Cortex of kidney (tissue), 1 donor: ENCODE measurements at places on chromosomes 2 and 18.

GRCh38 chr18:6666012-6666685 is 63.4 kb upstream of the ARHGAP28 start:
- DNase-seq, result no peak

- no peak for DNase-seq
Observed at GRCh38 chr2:241849616-241850543, 8.8 kb downstream of the PDCD1 start.

GRCh38 chr2:150677551-150677950 is 190.1 kb upstream of the RND3 start:
- no peak for DNase-seq

DNA sequence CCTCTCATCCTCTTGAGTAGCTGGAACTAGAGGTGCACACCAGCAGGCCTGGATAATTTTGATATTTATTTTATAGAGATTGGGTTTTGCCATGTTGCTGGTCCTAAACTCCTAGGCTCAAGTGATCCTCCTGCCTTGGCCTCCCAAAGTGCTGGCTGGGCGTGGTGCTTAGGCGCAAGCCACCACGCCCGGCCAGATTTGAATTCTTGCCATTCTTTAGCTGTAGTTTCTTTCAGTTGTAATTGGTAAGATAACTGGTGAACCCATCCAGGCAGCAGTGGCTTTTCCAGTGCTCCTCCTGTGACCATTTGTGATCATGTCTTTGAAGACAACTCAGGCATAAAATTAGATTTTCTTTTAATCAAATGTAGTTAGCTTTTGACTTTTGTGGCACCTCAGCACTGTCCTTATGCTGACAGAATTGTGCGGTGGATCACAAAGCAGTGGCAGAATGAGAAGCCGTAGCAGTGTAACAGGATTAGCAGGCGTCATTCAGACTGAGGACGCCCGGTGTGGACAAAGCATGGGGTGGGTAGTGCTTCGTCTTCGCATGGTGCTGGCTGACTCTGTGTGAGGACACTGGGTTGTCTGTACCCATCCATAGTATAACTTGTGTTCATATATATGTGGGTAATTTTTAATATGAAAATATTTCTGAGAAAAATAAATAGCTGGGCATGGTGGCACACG is 30.0 kb upstream of the TOGARAM2 start:
- no peak for DNase-seq

DNA sequence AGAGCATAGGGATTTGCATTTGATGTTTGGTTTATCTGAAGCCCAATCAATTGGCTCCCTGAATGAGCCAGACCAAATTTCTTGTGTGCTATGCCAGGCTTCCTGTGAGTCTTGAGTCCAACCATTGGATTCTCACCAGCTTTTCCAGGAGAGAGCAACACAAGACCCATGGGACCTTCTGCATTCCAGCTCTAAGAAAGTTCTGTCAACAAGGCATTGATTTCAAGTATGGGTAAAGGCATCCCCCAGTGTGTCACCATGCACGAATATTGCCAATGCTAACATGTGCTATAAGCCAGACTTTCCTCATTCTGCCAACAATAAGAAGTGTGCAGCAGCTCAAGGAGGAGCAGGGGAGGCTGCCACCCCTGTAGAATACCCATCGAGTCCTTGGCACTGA is 266.6 kb downstream of the ETAA1 start:
- DNase-seq, result no peak

GRCh38 chr2:129318581-129319421 is 660.7 kb upstream of the RAB6C start:
- DNase-seq, result no peak

DNA sequence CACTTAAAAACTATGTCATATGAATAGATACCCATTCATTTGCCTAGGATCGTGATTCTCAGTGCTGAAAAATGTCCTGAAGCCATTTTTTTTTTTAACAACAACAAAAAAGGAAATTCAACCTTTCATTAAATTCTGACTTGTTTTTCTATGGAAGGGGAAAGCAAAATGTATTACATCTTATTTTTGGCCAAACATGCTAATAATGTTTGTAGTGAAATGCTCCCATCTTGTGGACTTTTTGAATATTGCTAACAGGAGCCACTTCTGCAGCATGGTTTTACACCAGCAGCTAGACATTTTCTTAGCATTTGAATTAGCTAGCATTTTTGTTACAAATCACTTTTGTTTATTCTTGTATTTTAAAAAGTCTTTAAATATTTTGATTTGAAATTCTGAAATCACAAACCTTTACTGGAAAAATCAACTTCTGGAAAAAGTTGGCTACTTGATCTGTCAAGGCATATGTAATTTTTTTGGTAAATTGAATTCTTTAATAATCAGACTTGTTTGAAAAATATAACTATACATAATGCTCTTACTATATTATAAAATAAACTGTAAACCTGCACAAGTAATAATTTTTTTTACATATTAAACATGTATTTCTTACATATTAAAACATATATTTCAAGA is 75.8 kb downstream of the KIDINS220 start:
- DNase-seq, result no peak

DNA sequence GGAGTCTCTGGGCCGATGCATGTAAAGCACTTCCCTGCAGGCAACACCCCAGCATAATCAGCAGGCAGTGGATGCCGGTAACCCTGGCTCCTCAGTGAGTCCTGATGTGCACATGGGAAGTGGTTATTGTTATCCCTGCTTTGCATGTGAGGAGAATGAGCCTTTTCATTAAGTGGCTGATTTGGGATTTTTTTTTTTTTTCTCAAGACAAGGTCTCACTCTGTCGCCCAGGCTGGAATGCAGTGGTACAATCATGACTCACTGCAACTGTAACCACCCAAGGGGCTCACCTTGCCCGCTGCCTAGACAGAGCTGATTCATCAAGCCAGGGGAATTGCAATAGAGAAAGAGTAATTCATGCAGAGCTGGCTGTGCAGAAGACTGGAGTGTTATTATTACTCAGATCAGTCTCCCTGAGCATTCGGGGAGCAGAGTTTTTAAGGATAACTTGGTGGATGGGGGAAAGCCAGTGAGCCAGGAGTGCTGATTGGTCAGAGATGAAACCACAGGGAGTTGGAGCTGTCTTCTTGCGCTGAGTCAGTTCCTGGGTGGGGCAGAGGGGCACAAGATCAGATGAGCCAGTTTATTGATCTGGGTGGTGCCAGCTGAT is 95.4 kb downstream of the SOCS6 start:
- DNase-seq, result no peak

DNA sequence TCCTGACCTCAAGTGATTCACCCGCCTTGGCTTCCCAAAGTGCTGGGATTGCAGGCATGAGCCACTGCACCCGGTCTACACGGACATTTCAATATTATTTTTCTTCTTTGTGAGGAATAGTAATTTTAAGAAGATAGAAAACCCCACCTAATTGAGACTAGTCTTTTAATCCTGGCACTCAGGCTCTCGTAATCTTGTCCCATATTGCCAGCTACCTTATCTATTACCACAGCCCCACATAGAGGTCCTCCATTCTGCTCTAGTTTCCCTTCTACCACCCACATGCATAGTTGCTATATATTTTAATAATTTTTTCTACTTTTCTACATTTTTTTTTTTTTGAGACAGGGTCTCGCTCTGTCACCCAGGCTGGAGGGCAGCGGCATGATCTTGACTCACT is 9.5 kb upstream of the USP14 start:
- DNase-seq, result no peak

- DNase-seq, result no peak
Observed at GRCh38 chr2:183426825-183427224, 302.6 kb downstream of the NUP35 start.

GRCh38 chr2:121037480-121037879 is 247.5 kb downstream of the TFCP2L1 start:
- DNase-seq, result no peak

DNA sequence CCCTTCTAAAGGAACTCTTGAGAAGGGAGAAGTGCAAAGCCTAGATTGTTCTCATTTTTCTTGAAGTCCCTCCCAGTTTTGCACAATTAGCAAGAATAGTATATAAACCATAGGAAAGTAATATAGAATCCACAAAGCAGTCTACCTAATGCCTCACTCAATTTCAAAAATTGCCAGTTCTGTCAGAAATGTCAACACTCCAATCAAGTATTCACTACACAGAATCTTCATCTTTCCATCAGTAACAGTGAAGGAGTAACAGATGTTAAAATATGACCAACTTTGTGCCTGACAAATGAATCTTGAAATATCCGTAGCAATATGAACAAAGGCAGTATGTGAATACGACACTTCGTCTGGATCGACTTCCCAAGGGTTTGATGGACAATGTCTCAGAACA is 56.3 kb downstream of the RBMS1 start:
- DNase-seq, result no peak

- DNase-seq, result no peak
Observed at GRCh38 chr18:70037431-70038061, 89.9 kb upstream of the CD226 start.

- DNase-seq, result no peak
Observed at GRCh38 chr2:218962859-218963492, 3.5 kb downstream of the CDK5R2 start.

DNA sequence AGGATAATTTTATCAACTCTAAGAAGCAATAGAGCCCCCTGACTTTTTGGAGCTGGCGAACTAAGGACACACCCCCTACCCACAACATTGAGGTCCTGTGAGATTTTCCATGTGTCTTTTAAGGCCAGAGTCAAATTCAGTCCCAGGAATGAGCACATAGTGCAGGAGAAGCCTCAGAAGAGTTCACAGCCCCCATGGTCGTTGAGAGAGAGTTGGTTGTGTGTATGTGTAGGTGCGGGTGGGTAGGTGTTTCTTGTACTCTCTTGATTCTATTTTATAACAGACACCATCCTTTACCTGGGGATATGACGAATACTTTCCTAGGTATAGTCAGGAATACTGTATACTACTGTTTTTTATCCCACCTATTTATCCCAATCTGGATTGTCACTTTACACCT is 8.6 kb downstream of the LRATD1 start:
- DNase-seq, result no peak

DNA sequence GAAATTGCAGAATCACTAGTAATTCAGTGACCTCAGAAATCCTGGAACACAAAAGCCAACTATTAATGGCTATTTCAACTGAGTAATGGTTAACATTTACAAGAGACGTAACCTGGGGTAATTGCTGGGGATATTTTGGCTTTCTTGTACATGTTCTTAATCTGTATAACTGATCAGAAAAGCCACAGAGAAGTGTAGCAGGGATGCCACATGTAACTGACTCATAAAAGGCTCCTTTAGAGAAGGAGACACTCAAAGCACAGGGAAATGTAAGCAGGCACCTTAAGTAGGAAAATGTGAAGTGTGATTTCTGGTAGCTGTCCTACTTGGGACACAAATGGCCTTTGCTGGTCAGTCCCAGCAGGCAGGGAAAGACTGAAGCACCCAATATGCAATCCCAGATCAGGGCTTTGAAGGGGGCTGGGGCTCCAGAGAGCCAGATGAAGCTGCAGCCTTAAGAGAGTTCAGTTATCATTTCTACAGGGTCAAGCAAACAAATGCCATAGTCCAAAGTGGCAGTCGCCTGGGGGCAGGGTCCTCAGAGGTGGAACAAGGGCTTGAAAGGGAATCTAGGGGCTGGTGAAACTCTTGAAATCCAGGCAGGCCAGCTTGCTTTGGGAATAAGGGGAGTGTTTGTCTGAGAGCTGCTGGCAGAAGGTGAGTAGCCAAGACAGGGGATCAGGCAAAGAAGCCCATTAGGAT is 7.2 kb upstream of the SPOPL start:
- no peak for DNase-seq

DNA sequence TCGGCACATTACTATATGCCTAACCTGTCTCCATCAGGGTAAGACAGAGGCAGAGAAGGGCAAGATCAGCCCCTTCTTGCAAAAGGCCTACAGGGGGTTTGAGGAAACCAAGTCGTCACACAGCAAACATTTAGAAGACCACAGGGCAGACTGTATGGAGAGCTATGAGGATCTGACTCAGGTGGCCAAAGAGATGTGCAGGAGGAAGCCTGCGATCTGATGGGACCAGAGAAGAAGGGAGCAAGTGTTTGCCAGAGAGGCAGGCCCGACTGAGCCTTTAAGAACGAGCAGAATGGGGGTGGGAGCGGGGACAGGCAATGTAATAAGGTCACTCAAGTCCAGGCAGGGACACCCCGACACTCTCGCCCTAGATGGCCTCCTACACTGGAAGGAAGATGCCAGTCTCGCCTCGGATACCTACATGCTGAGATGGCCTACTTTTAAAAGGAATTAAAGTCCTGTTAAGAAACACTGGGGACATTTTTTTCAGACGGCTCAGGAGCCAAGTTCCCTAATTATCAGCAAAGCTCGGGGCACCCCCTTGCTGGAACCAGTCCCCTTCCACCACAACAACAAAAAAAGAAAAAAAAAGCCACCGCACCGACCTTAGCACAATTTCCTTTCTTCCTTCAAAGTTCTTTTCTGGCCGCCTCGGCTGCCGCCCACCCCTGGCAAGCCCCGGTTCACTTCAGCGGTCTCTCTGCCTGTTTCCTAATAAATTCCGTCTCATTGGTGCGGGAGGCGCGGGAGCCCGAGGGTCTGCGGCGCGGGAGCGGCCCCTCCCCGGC is 1.5 kb downstream of the SFXN5 start:
- no peak for DNase-seq

DNA sequence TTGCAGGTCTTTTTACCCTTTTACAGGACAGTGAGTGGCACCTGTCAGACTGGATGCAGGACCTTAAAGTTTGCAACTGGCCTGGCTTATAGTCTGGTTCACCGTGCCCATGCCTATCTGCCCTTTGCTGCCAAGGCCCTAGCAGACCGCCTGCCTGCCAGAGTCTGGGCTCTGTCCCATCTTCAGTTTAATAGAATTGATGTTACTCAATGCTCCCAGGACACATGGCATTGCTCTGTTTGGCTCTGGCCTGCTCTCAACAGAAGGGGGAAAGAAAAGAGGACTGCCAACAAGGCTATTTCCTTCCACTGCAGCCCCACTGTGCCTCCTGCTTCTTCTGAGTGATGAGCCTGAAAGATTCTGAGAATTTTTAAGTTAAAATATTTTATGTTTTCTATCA is 25.6 kb upstream of the TMEM178A start:
- DNase-seq, result no peak

DNA sequence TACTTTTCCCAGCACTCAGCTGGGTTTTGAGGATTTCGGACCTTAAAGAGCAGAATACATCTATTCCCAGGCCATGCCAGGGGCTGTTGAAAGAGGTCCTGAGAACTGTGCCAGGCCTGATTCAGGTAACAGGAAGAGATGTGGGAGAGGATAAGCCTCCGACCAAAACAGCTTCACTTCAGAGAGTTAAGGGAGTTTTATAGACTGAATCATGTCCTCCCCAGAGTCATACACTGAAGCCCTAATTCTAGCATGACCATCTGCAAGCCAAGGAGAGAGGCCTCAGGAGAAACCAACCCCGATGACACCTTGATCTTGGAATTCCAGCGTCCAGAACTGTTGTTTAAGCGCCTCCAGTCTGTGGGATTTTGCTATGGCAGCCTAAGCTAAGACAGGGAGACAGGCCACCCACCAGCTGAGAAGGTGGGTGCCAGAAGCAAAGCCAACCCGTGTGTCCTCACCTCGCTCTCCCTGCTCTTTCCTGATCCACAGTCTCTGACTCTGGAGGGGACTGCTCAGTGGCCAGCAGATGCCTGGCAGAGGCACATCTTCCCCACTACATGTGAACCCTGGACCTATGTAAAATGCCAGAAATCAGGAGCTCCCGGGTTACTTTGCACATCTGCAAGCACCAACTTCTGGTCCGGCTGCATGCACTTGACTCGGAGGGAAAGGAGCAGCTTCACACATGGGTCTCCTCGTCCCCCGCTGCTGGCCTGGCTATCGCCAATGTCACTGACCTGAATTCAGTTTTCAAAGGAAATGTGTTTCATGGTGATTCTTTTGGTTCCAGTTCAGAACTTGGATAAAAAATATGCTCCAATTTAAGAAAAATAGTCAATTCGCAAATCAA is 116.8 kb upstream of the EPC2 start:
- no peak for DNase-seq

GRCh38 chr18:72830109-72830508 is 37.7 kb downstream of the NETO1 start:
- no peak for DNase-seq
